ENCODE measurements at places on chromosomes 11 and 22.

- DNase-seq = no peak
Observed at GRCh38 chr22:49017482-49018329, 810.0 kb downstream of the BRD1 start.

DNA sequence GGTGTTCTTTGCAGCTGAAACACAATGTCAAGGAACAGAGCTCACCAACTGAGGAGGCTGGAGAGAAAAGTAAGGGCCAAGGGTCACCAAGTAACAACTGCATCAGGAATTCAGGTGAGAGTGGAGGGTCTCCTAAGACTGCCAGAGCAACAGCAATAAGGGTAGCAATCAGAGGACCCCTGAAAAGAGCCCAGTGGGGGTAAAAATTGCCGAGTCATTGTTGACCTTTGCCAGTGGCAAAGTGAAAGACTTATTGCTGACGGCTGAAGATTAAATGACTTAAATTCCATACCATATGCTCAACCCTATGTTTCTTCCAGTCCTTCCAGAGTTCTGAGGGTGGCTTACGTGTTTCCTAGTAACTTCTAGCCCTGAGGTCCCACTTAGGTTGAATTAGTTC, 51.9 kb upstream of the ARHGAP42 start:
- DNase-seq = no peak

GRCh38 chr22:49781289-49781782, 46.3 kb downstream of the BRD1 start:
- no peak for DNase-seq

DNA sequence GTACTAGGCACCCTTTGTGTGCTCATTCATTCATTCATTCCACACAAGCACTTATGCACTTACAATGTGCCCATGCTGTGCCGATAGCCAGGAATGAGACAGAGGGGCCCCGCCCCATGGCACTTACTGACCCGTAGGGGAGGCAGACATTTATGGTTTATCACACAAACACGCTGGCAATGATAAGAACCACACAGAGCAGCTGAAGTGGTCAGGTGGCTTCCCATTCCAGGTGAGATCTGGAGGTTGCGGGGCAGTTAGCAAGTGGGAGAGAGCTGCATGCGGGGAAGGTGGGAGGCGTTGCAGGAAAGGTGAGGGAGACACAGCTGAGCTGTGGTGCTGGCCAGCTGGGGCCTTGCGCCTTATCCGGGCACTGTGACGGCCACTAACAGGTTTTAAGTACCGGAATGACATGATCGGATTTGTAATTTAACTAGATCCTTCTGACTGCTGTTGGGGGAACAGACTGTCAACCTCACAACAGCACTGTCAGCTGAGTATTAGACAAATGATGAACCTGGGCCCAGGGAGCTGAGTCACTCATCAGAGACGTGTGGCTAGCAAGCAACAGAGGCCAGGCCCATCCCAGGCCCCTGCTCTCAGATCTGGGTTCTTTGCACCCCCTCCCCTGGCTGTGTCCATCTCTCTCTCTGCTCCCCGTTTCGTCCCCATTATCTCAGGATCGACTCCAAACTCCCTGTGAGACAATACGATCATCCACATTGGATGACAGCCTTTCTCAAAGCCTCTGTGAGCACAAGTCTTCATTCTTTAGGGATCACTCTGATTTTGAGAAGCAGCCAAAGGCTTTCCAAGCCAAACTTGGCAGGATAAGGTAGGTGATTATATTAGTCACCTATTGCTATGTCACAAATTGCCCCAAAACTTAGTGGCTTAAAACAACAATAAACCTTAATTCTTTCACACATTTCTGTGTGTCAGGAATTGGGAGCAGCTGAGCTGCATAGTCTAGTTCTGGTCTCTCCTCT, 28.4 kb downstream of the RASD2 start:
- no peak for DNase-seq

DNA sequence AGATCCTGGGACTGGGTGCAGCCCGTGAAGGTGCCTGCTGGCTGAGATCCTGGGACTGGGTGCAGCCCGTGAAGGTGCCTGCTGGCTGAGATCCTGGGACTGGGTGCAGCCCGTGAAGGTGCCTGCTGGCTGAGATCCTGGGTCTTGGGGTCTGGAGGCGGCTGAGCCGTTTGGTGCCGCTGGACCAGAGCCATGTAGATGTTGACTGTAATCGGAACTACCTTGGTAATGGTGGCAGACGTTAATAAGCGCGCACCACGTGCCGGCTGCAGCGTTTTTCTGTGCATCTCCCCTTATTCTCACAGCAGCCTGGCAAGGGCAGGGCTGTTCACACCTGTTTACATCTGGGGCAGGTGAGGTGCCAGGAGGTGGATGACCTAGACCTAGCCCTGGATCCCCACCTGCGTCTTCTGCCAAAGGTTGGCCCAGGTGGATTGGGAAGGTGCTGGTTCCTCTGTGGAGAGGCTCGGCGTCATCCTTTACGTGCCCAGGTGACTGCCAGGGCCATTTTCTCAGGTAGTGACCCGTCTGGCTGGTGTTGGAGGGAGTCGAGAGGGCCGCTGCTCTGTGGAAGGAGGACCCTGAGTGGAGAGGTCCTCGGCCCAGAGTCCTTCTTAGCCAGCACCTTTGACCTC, 382.5 kb downstream of the TBC1D22A start:
- DNase-seq = no peak

- DNase-seq = no peak
Observed at GRCh38 chr11:40187295-40187694, 1272.2 kb downstream of the LRRC4C start.

GRCh38 chr11:22546746-22547145, 78.9 kb downstream of the FANCF start:
- no peak for DNase-seq
